ENCODE measurements at places on chromosomes 5 and 9. TPM values are rescaled to one million over a fixed set of nuclear protein-coding genes. Genes with fewer than 3 reads are reported as not detected.

The FAM153A gene
- 0.48 TPM for total RNA-seq

The FYB1 gene
- 6.4 TPM for total RNA-seq

The RNF130 gene
- total RNA-seq, result 77.8 TPM

GRCh38 chr9:1051584-1052275 lies 1.6 kb downstream of the DMRT2 start:
- peak overlapping the region; percentile 75 for H3K27ac ChIP-seq
- H3K36me3 ChIP-seq, result no peaks in the 10 kb centered on the region
- H3K4me1 ChIP-seq, result peaks cover 40% of the 10 kb centered on the region
- H3K27me3 ChIP-seq, result peaks cover 100% of the 10 kb centered on the region
- DNase-seq, result peak; percentile 71
- peak overlapping the region; percentile 58 for H3K4me3 ChIP-seq

GRCh38 chr5:14595189-14595588 lies 13.6 kb downstream of the OTULINL start:
- no peaks in the 10 kb centered on the region for H3K36me3 ChIP-seq
- peaks cover 33% of the 10 kb centered on the region for H3K4me1 ChIP-seq
- DNase-seq, result no peak
- peak overlapping the region; percentile 68 for H3K27ac ChIP-seq
- H3K4me3 ChIP-seq, result no peak overlapping the region
